ENCODE measurements at places on chromosomes 3 and 15. TPM values are rescaled to one million over a fixed set of nuclear protein-coding genes. Genes with fewer than 3 reads are reported as not detected.

The HTR3E gene
- not detected for total RNA-seq

The RIOX2 gene
- 15.5 TPM for total RNA-seq

- DNase-seq: no peak
These were observed 901 bp downstream of the ALS2CL start for GRCh38 chr3:46692566-46692990.

GRCh38 chr3:134614955-134615354 is 35.9 kb downstream of the KY start:
- no peak for DNase-seq

GRCh38 chr15:39300451-39301153 is 280.3 kb upstream of the THBS1 start:
- no peak for DNase-seq

DNA sequence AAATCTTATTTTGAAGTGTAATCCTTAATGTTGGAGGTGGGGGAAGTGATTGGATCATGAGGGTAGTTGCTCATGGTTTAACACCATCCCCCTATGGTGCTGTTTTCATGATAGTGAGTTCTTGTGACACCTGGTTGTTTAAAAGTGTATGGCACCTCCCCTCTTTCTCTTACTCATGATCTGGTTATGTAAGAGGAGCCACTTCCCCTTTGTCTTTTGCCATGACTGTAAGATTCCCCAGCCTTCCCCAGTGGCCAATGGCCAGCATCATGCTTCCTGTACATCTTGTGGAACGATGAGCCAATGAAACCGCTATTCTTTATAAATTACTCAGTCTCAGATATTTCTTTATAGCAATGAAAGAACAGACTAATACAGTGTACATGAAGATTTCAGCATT is 39.8 kb upstream of the GMNC start:
- no peak for DNase-seq

DNA sequence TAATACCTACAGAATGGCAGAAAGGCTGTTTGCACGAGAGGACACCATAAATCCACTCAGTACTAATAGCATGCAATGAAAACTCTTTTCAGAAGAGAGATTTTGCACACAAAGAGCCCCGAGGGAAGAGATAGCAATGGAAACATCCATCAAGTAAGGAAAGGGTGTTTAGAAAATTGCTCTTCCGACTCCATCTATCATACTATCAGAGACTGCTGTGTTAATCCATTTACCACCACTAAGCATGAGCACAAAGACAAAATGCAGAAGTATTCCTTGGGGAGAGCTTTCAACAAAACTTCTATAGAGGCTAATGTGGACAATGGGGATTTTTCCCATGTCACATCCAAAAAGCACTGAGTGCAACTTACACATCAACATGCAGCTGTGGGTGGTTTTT is 72.1 kb upstream of the PLAAT1 start:
- no peak for DNase-seq

Data from H1 (cell line).